Effector CD4-positive, alpha-beta T cell (primary cell): ENCODE measurements at places on chromosomes 11 and 22.

- DNase-seq: no peak
Measured at GRCh38 chr11:44176546-44177213, 81.2 kb downstream of the EXT2 start.

DNA sequence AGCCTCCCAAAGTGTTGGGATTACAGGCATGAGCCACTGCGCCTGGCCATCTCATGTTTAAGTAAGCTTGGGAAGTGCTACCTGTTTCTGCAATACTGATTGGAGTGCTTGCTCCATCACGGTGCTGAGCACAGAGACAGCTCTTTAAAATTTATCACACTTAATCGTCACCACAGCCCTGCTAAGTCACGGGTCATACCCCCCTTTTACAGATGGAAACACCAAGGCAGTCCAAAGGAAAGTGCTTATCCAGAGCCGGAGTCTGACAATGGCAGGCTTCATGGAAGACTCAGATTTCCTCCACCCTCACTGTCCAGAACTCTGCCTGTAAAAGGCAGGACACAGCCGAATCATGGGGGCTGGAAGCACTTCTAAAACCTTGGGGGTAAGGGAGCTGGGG, 2.7 kb upstream of the C22orf15 start:
- no peak for DNase-seq

GRCh38 chr22:38684895-38685294, 3.1 kb downstream of the TOMM22 start:
- no peak for DNase-seq

- DNase-seq: no peak
Measured at GRCh38 chr11:66617155-66617834, 865 bp downstream of the RBM14 start.

GRCh38 chr11:115276191-115276590, 228.0 kb downstream of the CADM1 start:
- no peak for DNase-seq

- no peak for DNase-seq
Measured at GRCh38 chr11:76654298-76654851, 16.2 kb downstream of the LRRC32 start.

GRCh38 chr11:111047374-111047773, 198.2 kb upstream of the POU2AF2 start:
- DNase-seq: no peak

DNA sequence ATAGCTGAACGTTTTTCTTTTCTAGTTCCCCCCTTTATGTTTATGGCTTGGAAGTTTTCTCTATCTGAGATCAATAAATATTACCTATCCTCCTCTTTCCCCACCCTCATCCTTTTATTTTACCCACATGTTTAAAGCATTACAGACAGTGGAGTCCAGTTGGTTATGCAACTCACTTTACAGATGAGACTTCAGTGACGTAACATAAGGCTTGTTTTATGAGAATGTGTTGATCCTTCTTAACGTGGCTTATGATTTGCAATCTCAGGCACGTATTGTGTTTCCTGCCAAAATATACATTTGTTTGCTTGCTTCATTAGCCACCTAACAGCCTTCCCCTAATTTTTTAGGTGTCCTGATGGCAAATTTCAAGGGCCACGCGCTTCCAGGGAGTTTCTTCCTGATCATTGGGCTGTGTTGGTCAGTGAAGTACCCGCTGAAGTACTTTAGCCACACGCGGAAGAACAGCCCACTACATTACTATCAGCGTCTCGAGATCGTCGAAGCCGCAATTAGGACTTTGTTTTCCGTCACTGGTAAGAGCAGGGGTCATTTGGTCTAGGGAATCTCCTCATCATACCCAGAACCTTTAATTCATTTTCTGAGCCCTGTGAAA, 36.6 kb downstream of the TMEM45B start:
- no peak for DNase-seq

DNA sequence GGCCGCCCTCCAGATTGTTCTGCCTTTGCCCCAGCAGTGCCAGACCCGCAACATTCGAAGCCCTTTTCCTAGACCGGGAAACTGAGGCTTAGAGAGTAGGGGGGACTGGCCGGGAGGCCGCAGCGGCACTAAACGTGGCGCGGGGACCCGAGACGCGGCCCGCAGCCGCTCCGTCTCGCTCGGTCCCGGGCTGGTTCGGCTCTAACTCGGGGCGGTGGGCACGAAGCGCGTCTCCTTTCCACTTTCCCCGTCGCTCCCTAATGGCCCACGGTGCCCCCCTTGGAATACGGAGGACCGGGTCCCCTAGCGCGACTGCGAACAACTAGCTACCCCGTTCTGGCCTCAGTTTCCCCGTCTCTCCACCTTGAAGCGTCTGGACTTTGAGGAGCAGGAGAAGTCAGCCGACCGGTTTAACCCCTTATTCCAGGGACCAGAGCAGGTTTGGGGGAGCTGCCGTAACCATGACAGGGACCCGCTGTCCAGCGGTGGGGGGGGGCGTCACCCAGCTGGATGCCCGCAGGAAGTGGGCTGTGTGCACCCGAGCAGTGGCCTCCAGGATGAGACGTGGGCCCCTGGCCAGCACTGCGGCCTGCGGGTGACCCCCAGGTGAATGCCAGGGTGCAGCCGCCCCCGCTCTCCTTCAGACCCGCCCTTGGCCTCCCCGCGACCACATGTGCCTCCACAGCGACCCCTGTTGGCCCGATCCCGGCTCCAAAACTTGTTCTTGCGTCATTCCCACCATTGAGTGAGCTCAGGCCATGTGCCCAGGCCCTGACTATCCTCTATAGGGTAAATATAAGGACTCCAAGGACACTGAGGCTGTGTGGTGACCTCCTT, 1.1 kb downstream of the CDC42EP1 start:
- peak; percentile 65 for DNase-seq

- no peak for DNase-seq
Measured at GRCh38 chr11:134048028-134048427, 20.8 kb upstream of the JAM3 start.

DNA sequence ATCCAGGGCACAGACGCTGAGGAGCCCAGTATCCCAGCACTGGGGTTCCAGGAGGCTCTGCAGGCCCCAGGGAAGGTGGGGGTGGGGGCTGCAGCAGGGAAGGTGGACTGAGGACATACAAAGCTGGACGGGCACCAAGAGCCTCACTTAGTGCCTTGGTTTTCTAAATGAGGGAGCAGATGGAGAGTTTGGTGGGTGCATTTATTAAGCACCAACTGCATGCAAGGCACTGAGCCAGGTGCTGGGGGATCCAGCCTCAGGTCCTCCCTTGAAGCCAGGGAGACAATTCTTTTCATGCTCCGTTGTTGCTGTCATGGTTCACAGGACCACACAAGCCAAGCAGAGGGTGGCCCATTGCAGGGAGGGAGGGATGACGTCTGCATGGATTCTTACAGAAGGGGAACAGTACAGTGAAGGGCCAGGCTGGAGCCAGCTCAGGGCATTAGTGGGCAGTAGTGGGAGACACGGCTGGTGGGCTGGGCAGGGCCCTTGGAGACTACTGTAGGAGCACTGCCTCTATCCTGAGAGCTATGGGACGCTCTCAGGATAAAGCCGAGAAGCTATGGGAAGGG, 65.0 kb downstream of the MACROD1 start:
- no peak for DNase-seq

- no peak for DNase-seq
Measured at GRCh38 chr11:116582571-116582970, 190.2 kb downstream of the BUD13 start.

GRCh38 chr22:38948181-38948940, 9.0 kb upstream of the APOBEC3A start:
- no peak for DNase-seq

- DNase-seq: no peak
Measured at GRCh38 chr11:2269601-2270321, 627 bp downstream of the ASCL2 start.

- DNase-seq: no peak
Measured at GRCh38 chr11:11989774-11990744, 18.4 kb downstream of the DKK3 start.

- DNase-seq: no peak
Measured at GRCh38 chr22:24483976-24484545, 11.1 kb upstream of the UPB1 start.

DNA sequence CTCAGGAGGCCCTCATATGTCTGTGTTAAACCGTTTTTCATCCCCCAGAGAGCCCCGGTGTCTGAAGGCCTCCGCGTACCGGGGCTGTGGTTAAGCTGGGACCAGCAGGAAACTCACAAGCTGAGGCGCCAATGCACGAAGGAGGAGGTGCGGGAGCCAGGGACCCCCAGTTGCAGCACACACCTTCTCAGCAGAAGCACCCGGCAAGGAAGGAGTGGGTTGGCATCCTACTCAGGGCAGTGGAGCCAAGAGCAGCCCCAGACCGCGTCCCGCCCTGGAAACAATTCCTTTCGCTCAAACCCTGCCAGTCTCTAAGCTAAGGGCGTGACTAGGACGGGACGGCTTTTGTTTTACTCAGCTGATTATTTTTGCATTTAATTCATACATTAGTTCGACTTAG, 726.9 kb downstream of the BRD1 start:
- no peak for DNase-seq

DNA sequence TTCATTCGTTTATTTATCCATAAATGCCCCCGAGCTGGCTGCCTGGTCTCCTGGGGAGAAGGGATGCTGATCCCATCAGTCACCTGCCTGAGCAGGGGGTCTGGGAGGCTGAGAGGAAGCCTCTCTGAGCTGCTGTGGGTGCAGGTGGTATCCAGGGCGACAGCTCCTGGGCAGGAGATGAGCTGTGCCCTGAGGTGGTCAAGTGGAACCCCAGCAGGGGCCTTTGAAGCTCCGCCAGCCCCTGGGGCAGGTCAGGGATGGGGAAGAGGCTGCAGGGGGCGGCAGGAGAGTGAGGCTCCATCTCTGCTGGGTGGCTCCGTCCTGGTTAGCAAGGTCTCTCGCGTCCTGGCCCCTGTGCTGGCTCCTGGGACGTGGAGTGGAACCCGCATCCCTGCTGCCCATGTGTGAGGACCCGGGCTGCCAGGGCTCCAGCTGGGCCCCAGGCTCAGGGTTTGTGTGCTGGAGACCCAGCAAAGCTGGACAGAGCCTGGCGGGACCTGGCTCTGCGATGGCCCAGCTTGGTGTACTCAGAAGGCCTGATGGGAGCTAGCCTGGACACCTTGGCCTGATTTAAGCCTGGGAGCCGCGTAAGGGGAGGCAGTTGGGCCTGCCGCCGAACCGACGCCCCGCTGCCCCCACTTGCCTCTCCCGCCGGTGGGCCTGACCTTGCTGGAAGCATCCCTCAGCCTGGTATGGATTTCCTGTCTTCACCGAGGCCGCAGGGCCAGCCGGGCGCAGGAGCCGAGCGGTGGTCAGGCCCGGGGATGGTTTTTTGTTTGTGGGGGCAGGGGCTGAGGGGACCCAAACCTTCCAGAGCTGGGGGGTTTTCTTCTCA, 44.5 kb downstream of the RTN4R start:
- DNase-seq: no peak

DNA sequence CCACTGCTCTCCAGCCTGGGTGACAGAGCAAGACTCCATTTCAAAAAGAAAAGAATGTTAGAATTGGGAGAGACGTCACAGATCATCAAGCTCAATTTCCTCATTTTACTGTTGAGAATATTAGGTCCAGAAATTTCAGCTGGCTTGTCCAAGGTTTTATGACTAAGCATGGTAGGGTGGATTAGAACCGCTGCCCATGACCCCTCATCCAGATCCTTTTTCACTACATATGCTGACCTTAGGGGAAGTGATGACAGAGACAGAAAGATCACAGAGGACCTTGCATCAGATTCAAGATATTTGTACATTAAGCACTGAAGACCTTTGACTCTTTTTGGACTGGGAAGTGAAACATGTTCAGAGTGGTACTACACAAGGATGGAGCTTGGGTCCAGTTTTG, 134.5 kb downstream of the ADAMTS15 start:
- DNase-seq: no peak

GRCh38 chr11:1774886-1775285, 11.2 kb upstream of the CTSD start:
- no peak for DNase-seq

DNA sequence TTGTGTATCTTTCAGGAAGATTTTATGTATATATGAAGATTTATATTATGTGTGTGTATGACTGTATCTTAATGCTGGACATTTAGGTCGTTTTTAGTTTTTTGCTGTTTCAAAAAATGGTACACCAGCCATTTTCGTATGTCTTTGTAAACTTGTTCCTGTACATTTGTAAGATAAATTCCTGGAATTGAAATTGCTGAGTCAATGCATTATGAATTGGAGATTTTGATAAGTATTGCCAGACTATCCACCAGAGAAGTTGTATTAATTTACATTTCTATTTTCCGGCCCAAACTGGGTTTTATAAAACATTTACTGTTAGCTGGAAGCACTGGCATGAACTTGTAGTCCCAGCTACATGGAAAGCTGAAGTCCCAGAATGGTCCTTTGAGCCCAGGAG, 24.6 kb downstream of the MRPL48 start:
- DNase-seq: no peak

GRCh38 chr22:31678748-31679147, 16.7 kb upstream of the PISD start:
- no peak for DNase-seq

GRCh38 chr22:46354176-46354992, 18.9 kb downstream of the TRMU start:
- DNase-seq: no peak

DNA sequence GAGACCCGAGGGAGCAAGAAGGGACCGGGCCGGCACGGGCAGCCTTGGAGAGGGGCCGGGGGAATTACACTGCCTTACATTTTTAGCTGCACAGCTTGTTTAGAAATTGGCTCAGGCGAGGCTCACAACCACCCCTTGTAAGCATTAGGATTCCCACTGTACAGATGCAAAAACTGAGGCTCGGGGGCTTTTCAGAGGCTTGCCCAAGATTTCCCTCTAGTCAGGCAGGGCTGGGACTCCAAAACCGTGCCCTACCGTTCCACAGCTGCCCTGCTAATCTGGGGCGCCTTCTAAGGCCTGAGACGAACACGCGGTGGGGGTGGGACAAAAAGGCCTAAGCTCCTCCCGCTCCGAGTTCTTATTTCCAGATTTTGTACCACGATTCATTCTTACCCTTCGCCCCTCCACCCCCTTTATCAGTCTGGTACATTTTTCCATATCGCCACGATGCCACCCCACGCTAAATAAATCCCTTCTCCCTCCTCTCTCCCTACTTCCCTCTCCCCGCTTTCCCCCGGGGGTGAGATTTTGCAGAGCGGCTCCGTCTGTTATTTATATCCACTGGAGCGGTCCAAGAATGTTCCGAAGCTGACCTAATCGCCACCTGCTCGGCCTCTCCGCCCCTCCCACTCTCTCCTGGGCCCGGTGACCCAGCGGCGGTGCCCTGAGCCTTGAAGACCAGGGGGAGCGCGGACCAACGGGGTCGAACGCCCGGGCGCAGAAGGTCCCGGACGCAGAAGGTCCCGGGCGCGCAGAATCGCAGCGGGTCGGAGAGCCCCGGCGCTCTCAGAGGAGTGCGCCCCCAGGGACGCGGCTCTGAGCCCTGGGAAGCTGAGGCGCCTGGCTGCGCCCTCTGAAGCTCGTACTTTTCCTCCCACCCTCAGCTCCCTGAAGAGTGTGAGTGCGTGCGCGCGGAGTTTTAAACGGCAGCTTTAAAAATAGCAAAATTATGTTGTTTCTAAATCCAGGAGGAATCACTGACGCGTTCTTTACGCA, 764 bp upstream of the PACSIN3 start:
- peak; percentile 35 for DNase-seq

- DNase-seq: no peak
Measured at GRCh38 chr22:34129691-34130486, 209.6 kb upstream of the LARGE1 start.
